ENCODE measurements at places on chromosomes 5 and 9.

- DNase-seq = no peak
These were observed 157.5 kb upstream of the SMIM23 start for GRCh38 chr5:171627936-171628632.

- no peak for DNase-seq
These were observed 187.1 kb downstream of the EDIL3 start for GRCh38 chr5:84197538-84197937.

DNA sequence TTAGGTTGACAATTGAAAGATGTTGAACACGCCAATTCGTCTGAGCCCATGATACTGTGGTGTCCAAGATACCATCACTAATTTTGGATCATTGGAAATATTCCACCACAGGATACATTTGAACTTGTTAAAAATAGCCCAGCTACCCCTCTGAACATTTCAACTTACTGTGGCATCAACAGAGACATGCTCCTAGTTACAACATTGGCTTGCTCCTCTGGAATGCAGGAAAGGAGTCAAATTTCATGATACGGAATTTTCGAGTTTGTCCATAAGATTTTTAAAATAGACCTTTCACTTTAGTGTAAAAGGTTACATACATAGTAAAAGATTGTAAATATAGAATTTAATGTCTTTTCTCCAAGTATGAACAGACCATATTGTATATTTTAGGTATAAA, 12.8 kb downstream of the SEMA5A start:
- DNase-seq = no peak

DNA sequence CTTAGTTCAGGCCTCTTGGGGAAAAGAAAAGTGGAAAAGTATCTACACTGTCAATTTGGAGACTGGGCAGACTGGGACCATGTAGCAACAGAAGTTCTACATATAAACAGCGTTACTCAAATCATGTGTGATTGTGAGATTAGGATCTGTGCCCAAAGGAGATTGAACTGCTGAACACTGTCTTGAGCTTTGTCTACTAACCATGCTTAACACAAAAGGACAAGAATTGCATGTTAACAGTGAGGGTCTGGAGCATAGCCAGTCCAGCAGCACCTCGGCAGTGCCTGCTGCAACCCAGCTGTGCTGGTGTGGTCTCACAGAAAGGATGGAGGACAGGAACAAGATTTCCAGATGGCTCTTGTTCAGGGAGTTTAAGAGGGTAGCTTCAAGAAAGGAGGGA, 5.7 kb downstream of the PAM start:
- DNase-seq = no peak

DNA sequence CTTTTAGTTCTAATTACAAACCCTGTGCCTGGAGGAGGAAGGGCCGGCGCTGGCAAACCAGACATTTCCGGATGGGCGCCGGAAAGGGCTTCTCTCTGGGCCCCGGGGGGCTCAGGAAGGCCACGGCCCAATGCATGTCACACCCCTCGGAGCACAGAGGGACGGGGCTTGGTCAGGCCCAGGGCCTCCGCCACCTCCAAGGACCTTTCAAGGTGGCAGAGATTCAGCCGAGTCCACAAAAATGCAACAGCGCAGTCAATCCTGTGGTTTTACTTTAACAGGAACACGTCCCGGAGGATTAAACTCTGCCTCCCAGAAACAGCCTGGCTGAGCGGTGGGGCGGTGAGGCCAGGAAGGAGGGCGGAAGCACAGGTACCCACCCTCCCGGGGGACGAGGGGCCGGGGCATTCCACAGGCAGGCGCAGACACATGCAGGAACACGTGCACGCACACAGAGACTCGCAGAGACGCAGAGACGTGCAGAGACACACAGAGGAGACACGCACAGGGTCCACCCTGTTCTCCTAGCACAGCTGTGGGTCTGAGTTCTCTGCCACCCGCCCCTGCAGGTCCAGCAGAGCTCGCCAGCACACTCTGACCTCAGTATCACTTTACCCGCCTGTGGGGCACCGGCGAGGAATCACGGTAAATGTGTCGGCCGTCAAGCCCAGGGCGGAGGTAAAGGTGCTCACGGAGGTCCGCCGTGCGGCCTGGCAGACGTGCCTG, 23.0 kb downstream of the SLC9A3 start:
- no peak for DNase-seq

DNA sequence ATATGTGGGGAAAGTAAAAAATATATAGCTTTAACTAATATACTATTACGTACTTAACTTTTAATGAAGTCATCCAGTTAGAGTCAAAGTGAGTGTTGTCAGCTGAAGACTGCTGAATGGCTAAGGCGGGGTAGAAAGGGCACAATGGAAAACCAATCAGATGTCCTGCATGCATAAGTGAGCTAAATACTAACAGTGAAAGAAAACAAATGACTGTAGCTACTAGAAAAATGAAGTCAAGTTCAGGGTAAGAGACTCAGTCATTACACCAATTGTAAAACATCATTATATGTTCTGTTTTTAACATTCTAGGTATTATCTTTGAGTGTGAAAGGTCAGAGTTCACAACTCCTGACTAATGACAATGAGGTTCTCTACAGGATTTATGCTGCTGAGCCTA, 295.2 kb downstream of the ADGRV1 start:
- DNase-seq = no peak

DNA sequence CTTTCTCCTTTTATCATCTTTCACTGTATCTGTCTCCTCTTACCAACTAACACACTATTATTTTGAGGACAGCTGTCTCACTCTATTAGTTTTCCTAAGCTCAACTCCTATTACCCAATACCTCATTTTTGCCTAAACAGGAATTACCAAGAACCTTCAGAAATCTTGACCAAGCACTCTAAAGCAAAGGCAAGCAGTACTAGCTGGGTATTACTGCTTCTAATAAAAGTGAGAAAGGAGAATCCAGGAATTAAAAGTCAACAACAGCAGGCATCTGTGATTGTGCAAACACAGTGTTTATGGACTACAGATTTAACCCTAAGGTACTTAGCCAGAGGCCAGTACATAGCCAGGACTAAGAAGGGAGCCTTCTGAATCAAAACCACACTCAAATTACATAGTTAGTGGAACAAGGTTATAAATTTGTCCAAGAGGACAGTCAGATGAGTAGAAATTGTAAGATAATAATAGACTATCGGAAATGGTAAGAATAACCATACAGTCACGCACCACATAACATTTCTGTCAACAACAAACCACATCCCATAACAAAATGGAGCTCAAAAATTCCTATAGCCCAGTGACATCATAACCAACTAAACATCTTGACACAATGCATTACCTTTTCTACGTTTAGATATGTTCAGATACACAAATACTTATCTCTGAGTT, 8.3 kb downstream of the RFX3 start:
- DNase-seq = no peak

DNA sequence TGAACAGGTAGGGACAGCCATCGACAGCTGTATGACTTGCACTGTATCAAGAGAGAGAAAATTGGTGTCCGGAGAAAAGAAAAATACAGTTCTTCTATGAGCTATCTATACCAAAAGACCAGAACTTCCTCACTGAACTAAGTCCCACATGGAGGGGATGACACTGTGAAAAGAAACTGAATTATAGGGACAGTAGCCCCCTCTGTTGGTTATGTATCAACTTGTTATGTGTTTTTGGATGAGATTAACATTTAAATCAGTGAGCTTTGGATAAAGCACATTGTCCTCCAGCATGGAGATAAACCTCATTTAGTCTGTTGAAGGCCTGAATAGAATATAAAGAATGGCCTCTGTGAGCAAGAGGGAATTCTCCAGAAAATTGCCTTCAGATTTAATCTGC, 176.6 kb upstream of the SH3GL2 start:
- no peak for DNase-seq

GRCh38 chr5:121378559-121379359, 472.9 kb upstream of the FTMT start:
- no peak for DNase-seq

- DNase-seq = no peak
These were observed 440 bp downstream of the ANXA2R start for GRCh38 chr5:43039471-43040286.

DNA sequence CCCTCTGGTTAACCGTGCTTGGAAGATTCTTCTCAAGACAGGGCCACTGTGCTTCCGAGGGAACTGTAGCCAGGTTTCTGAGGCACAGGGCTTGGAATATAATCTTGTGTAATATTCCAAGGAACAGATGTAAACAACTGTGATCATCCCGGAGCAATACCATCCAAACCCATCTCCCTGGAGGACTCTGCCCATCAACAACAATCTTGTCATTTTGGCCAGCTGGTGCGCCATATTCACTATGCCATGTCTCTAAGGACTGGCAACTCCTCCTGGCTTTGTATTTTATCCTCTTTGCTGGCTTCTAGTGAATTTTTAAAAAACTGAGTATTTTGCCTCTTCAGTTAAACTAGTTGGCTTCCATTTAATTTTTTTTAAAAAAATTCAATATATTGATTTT, 349.3 kb downstream of the ADAMTS6 start:
- no peak for DNase-seq

DNA sequence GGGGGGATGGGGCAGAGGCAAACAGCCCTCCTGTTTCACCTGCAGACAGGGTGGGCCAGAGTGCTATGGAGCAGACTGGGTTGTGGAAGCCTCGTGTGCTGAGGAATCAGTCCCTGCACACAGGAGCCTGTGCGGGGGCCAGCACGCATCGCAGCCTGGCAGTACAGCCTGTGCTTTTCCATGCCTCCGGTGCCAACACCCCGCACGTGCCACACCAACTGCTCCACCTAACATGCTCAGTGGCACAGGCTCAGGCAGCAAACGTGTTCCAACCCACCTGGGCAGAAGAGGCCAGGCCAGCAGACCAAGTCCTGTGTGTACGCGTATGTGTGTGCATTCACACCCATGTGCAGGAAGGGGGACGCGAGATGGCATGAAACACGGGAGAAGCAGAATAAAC, 37.4 kb upstream of the FBXW11 start:
- DNase-seq = peak; percentile 72

DNA sequence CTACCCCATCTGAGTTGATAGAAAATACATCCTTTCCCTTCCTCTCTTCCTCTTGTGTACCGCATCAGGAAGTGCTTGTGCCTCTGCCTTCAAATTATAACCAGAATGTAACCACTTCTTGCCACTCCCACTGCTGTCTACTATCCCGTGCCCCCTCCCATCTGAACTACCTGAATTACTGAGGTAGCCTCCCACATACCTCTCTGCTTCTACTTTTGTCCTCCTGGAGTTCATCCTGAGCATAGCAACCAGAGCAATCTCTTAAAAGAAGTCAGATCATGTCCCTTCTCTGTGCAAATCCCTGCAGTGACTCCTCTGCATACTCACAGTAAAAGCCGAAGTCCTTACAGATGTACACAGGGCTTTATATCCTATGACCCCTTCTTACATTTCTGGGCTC, 23.0 kb downstream of the SV2C start:
- DNase-seq = no peak

DNA sequence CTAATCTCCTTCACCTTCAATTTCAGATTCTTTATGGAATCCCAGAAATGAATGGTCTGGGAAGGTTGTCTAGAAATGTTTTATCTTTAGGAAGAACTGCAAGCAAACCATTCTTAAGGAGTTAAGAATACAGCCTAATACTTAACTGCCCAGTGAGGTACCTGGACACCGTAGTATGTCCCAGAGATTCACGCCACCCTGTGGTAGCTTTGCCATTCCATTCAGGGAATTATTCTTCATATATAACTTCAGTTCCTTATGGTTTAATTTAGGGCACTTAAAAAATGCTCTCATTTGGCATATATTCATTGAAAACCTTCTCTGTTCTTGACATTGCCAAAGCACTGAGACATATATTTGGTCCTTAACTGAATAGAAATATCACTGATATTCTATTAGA, 49.7 kb downstream of the ACTBL2 start:
- no peak for DNase-seq

Data from cerebellar nuclear complex (tissue), 1 donor.